ENCODE measurements at places on chromosomes 16 and 17. TPM values are rescaled to one million over a fixed set of nuclear protein-coding genes. Genes with fewer than 3 reads are reported as not detected.

Gene TMEM238L
- total RNA-seq, result not detected

Gene NACA2
- total RNA-seq, result not detected

Gene CSH2
- not detected for total RNA-seq

Gene ARHGAP44
- total RNA-seq, result 5.8 TPM

Gene YBX2
- total RNA-seq, result 0.14 TPM

Gene EVPLL
- total RNA-seq, result not detected

Gene TCAP
- 0.07 TPM for total RNA-seq

Gene ABCA9
- total RNA-seq, result not detected

Gene FBF1
- 5.5 TPM for total RNA-seq

Gene ANKS3
- total RNA-seq, result 22.4 TPM
